ENCODE measurements at places on chromosomes 2 and 18.
A peak's percentile ranks its signal among the peaks of the same experiment; 100 is the strongest.

GRCh38 chr2:101806701-101807100 lies 109.2 kb downstream of the MAP4K4 start:
- DNase-seq = peak; percentile 53

- DNase-seq = no peak
These were observed 80.5 kb downstream of the ZBTB7C start for GRCh38 chr18:48328473-48329210.

DNA sequence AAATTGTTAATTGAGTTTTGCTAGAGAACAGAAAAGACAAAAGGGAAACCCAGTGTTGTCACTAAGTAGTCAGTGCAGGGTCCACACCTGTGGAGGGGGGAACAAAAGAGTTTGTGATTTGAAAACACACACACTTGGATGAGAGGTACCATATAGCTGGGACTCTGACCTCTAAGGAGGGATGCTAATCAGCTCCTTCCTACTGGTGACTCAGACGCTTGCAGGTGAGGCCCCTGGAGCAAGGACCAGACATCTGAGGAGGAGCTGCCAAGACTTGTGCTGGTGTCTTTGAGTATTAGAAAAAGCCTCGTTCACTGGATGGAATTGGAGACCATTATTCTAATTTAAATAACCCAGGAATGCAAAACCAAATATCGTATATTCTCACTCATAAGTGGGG lies 146.4 kb upstream of the MAP2 start:
- no peak for DNase-seq

GRCh38 chr2:54952978-54953456 lies 97.2 kb downstream of the RTN4 start:
- peak; percentile 45 for DNase-seq

DNA sequence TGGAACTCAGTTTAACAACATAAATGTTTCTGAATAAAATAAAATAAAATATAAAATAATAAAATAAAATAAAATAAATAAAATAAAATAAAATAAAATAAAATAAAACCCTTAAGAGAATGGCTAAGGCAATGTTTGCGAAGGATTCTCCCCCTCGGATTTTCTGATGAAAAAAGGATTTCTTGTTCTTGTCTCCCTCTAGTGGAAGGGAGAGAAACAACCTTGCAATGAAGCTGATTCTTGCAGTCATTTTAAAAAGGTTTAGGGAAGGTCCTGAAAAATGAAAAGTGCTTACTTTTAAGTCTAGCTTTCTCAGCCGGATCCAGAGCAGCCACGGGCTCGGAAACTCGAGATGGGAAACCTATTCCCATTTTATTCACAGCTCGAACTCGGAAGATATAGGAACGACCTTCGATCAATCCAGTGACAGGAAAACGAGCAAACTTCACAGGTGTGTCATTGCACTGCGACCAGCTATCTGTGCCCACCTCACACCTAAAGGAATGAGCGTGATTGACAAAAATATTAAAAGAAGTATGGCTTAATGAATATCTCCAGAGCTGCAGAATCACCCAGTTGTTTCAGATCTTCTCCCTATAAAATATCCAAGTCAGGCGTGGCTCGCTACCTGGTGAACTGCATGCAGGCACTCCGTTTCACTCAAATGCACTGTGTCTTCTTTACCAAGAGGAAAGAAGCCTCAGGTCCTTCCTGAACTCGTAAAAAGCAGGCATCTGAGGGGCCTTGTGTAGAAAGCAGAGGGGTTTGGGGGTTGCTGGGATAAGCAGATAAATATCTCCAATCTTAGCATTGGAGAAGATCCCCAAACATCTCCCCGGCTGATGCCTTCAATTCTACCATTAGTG lies 68.1 kb downstream of the MYOM1 start:
- DNase-seq = peak; percentile 49

GRCh38 chr2:71724793-71725192 lies 271.4 kb downstream of the DYSF start:
- DNase-seq = no peak

DNA sequence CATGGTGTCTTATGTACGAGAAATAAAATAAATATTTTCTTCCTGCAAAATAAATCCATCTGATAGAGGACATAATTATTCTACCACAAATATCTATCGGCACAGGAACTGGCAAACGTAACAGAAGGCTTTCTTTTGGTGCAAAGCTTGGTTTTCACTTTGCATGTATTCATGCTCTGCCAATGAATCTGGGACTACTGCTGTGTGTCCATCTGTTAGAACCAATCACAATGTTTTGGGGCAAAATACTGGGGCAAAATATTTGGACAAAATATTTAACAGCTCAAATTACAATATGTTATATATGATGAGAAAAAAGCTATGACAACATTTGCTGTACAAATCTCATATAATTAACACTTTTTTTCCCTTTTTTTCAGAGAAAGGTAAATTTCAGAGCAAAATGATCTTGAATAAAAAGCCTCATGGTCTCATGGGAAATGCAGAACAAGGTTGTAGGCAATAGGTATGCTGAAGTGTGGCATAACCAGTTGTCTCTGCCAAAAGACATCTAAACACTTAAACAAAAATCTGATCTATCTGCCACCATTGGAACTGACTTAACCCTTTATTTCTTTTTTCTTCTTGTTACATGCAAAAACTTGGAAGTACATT lies 923.2 kb downstream of the CPS1 start:
- DNase-seq = no peak

- DNase-seq = no peak
These were observed 543.5 kb upstream of the HNMT start for GRCh38 chr2:137420744-137421143.
